ENCODE measurements at places on chromosomes 7 and 10. TPM values are rescaled to one million over a fixed set of nuclear protein-coding genes. Genes with fewer than 3 reads are reported as not detected.

DNA sequence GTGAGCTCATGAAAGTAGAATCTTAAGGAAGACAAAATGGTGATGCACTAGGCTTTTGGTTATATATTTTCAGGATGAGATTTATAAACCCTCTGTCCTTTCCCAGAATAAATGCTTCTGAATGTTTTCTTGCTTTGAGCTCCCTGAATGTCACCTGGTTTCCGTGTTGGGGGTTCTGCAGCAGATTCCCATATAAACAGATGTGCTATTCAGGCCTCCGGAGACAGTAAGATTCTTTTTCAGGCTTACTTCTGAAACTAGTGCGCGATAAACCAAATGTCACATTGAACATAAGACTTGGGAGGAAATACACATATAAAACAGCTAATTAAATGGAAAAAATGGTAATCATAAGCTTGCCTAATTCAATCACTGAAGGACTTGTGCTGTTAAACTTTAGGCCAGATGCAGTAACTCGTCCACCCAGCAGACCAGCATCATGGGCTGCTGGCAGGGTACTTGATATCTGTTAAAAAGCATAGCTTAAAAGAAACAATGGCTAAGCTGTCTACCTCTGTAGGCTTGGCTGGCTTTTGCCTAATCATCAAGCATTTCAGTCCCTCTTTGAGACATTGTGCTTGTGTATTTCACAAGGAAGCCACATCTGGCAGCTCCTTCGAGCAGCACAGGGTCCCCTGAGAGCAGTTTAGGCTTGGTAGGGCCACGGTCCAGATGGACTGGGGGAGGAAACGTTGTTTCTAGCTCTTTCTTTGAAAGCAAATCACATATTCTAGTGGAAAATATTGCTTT lies 281.2 kb upstream of the KIAA1217 start:
- DNase-seq: no peak

GRCh38 chr7:157674715-157675426 lies 338.1 kb downstream of the DNAJB6 start:
- DNase-seq: no peak

DNA sequence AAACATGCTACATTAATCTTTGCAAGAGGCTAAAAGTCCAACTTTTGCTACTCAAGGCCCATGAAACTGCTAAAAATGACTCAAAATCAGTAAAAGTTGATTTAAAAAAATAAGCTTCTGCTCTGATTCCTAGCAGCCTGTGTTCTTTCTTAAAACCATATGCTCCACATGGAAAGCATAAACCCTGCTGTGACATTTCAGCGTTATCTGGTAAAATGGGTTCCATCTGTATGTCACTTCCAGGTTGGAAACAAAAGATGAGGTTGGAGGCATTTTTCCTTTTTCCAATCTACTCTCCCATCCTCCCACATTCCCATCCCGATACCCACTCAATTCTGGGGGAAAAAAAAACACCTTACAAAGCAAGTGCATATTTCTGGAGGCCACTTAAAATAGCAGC lies 439.5 kb downstream of the NEBL start:
- DNase-seq: no peak

DNA sequence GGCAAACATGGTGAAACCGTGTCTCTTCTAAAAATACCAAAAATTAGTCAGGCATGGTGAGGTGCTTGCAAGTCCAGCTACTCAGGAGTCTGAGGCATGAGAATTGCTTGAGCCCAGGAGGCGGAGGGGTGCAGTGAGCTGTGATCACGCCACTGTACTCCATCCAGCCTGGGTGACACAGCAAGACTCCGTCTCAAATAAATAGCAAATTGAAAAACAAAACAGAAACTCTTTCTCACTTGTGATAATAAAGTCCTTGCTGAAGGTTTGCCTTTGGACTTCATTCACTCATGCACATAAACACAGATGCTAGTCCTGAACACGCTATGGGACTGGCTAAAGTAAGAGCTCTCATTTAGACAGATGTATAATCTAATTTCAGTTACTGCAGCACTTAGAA lies 37.6 kb downstream of the ANK3 start:
- DNase-seq: no peak

SEPTIN14 gene
- not detected for total RNA-seq

Measured in hepatocyte (in vitro differentiated cells).